ENCODE measurements at places on chromosomes 7 and 10.

- DNase-seq, result no peak
Measured at GRCh38 chr7:116239434-116239833, 29.1 kb downstream of the TES start.

- peak; percentile 61 for DNase-seq
Measured at GRCh38 chr10:133117688-133118071, 30.0 kb downstream of the ADGRA1 start.

DNA sequence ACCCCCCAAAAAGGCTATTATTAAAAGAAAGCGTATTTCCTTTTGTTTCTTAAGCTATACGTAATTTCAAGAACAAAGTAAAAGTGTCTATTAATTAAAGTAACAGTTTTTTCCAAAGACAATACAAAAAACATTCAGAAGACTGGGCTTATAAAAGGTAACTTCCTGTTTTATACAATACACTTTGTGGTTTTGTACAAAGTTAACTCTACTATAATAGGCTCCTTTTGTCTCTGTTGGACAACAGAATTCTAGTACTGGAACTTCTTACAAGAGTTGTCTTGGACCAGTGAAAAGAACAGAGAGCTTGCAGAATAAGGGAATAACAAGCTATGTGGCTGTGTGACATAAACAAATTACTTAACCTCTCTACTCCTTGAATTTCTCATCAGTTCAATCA, 21.5 kb downstream of the SFMBT2 start:
- no peak for DNase-seq

DNA sequence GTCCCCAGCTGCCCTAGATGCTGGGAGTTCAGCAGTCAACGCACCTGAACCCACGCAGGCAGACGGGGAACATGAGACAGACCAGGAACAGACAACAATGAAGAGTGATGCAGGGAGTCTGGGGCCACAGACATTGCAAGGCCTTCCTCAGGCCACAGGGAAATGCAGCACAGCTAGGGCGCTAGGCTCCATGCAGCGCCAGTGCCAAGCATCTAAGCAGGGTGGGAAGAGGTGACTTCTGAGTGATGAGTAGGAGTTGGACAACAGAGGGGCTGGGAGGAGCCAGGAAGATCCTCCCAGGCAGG, 7.7 kb upstream of the RET start:
- DNase-seq, result no peak

DNA sequence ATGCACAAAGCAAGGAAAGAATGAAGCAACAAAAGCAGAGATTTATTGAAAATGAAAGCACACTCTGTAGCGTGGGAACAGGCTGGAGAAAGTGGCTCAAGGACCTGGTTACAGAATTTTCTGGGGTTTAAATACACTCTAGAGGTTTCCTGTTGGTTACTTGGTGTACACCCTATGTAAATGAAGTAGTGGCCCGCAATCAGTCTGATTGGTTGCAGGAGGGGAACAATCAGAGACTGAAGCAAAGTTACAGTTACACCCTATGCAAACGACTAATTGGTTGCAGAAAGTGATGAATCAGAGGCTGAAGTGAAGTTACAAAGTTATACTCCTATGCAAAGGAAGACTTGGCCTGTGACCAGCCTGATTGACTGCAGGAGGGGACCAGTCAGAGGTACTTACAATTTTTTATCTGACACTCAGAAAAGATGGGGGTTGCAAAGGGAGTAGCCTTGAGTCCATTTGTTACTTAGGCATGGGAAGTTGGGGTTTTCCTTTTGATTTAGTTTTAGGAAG, 3.6 kb upstream of the MTPN start:
- DNase-seq, result no peak

DNA sequence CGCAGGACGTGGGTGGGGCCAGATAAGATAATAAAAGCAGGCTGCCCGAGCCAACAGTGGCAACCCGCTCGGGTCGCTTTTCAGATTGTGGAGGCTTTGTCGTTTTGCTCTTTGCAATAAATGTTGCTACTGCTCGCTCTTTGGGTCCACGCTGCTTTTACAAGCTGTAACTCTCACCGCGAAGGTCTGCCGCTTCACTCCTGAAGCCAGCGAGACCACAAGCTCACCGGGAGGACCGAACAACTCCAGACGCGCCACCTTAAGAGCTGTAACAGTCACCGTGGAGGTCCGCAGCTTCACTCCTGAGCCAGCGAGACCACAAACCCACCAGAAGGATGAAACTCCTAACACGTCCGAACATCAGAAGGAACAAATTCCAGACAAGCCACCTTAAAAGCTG, 286.6 kb upstream of the MAGI2 start:
- DNase-seq, result no peak

DNA sequence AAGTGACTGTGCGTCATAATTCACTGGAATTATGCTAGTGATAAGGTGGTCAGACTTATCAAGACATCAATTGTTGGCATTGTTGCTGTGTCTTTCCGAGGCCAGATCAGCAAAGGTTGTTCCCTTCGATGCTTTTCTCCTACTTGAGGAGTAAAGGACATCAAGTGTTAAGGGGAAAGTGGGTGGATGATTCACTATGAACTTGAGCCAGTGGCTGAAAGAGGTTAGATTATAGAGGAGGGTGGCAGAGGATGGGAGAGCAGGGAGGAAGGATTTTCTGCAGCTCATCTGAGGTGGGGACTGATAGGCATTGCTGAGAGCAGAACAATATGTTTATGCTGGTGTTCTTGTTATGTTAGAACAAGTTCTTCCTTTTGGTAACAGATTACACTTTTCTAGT, 131.4 kb upstream of the AGR3 start:
- DNase-seq, result no peak

GRCh38 chr10:77805676-77806075, 120.9 kb downstream of the DLG5 start:
- peak; percentile 10 for DNase-seq

- no peak for DNase-seq
Measured at GRCh38 chr7:26309089-26309488, 17.4 kb downstream of the SNX10 start.

DNA sequence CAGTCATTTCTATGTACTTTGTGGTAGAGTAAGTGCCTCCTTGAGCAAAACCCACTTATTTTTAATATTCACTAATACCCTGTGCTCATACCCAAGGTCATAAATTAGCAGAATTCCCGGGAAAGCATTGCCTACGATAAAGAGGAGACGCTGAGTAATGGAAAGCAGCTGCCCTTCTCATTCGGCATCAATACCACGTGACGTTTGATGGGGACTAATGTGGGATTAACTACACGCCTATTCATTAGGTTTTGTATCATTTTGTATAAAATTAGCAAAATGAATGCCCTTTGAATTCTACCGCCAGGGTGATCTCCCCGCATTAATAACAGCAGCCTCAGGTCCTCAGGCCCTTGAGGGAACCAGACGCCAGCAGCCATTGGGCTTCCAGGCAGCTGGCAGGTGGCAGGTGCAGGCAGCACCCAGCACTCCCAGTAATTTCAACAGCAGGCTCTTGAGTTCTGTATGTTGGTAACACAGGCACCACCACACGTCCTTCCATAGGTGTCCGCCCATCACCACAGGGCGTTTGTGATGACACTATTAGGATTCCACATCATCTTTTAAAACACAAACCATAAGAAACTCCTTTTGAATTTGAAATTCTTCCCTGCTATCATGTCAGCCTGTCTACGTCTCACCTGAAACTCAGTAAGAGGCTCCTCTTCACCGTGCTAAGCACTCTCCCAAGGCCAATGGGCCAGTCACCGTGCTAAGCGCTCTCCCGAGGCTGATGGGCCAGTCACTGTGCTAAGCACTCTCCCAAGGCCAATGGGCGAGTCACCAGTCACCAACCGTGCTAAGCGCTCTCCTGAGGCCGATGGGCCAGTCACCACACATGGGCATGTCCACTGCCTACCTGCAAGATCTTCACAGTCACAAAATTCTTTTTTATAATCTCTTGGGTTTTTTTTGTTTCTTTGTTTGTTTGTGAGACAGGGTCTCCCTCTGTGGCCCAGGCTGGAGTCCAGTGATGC, 509.4 kb downstream of the PTPRN2 start:
- DNase-seq, result no peak

- DNase-seq, result no peak
Measured at GRCh38 chr7:13702251-13702650, 287.2 kb downstream of the ETV1 start.

- DNase-seq, result no peak
Measured at GRCh38 chr7:16350634-16351033, 70.7 kb downstream of the CRPPA start.

DNA sequence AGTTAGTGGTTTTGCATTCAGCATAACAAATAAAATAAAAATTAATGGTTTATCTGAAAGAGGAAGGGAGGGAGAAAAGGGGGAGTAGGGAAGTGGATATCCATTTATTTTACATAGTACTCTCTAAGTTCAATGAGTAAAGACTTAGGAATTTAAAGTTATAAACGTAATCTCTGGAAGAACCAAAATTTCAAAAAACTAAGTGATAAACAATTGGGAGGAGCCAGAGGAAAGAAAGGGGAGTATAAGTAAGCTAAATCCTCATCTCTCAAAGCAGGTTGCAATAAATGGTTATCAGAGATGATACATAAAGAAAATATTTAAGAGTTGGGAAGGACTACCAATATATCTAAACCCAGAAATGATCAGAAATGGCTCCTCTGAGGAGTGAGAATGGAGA, 46.4 kb downstream of the ANK3 start:
- no peak for DNase-seq

DNA sequence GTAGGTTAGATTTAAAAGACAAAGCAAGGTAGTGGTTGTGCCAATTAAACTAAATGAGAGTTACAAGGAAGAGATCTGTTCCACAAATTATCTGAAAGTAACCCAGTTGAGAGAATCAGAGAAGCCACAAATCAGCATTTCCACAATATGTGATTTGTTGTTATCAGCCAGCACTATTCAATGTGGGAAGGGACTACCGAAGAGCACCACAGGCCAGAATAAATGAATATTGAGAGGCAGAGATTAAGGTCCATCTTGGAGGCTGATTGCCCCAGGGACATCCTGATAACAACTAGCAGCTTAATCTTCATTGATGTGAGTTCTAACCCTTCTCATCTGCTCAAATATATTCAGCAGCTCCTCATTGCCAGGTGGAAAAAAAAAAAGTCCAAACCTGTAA, 367.6 kb downstream of the MALRD1 start:
- DNase-seq, result no peak

DNA sequence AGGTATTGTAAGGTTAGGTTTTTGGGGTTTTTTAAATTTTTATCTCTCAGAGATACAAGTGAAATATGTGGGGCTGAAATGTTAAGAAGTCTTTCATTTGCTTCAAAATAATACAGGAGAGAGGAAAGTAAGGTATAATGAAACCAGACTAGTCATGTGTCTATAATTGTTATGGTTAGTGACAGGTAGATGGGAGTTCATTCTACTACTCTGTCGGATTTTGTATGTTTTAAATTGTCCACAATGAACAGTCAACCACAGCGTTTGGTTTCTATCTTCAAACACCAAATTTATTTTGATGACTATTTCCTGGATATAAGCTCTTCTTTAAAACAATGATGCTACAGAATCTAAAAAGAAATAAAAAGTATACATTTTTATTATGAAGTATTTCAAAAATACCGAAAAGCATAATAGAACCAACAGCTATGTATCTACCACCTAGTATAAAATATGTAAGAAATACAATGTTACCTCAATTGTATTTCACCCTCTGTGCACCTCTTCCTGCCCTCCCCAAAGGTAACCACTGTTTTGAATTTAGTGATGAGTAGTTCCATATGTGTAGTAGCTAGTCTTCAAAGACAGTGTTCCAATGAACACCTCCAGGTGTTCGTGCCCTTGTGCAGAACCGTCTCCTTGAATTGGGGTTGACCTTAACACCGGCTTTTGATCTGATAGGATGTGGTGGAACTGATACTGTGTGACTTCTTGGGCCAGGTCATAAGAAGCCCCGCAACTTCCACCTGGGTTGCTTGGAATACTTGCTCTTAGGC, 74.8 kb upstream of the CDK1 start:
- no peak for DNase-seq

DNA sequence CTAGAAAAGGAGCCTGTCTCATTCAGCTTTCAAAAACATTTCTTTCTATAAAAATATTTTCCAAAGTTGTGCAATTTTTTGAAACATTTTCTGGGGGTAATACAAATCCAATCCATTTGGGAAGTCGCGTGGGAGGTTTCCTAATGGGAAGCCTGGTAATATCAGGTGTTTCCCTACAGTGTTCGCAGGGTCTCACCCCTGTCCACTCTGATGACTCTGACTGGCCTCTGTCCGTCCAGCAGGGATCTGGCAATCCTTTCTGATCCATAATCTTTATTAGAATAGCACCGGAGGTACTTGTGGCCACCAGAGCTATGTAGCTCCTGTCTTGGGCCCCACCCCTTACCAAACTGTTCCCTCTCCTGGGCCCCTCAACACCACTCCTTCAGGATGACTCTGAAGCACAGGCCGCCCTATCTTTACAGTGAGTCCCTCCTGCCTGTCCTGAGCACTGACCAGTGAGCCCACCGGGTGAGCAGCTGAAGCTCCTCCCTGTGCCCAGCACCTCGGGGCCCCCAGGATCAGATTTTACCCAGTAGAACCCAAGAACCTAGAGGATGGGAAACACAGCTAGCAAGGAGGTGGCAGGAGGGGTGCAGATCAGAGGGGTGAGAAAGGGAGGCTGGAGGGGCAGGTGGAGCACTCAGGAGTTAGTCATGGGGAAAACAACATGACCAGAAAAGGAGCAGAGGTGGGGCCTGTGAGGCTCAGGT, 84.8 kb downstream of the PTPRE start:
- no peak for DNase-seq

- no peak for DNase-seq
Measured at GRCh38 chr7:157392256-157393037, 55.6 kb downstream of the DNAJB6 start.

DNA sequence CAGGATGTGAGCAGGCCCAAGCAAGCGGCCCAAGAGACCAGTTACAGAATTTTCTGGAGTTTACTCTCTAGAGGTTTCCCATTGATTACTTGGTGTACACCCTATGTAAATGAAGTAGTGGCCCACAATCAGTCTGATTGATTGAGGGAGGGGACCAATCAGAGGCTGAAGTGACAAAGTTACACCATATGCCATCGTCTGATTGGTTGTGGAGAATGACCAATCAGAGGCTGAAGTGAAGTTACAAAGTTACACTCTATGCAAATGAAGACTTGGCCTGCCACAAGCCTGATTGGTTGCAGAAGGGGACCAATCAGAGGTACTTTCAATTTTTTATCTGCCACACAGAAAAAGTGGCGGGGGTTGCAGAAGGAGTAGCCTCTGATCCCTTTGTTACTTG, 83.7 kb downstream of the KIF20B start:
- no peak for DNase-seq

DNA sequence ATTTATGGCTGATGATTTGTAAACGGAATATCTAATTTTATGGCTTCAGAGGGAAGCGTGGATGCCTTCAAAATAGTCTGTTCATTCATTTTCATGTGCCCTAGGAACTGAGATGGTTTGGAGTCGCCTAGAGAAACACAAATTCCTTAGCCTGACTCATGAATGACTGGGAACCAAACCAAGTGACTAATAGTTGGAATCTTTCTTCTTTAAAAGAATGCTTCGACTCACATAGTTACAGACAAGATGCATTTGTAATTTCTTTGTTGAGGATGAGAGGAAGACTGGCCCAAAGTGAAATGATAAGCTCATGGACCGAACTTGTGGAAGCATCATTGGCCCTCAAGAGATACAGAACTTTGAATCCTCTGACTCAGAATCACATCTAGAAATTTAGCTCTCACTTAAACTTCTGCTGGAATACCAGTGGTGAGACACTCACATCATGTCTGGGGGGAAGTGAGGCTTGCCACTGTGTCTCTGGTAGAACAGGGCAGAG, 1107.2 kb downstream of the NRG3 start:
- DNase-seq, result no peak

- DNase-seq, result peak; percentile 10
Measured at GRCh38 chr7:128112781-128113221, 81.6 kb upstream of the LRRC4 start.

All from femur (tissue), 1 donor.